A172 (cell line): ENCODE measurements at places on chromosomes 12 and 14. TPM values are rescaled to one million over a fixed set of nuclear protein-coding genes. Genes with fewer than 3 reads are reported as not detected.

DNA sequence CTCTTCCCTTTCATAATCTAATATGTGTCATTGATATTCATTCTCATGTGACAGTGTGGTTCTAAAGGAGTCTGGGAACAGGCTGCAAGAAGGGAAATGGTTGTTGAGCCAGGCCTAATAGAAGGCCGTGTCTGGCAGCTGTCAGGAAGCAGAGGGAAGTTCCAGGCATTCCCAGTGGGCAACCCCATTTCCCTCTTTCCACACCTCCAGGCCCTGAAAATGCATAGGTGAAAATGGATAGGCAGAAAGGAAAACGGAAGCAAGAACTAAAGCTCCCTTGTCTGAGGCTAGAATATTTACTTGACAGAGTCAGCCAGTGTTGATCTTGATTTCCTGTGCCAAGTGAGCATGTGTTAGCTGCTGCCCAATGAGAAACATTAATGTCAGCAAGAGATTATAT lies 97.7 kb downstream of the PPM1A start:
- no peak for DNase-seq

GRCh38 chr14:88002421-88003075 lies 2.4 kb upstream of the GPR65 start:
- DNase-seq = no peak

GRCh38 chr12:49899921-49900320 lies 3.8 kb downstream of the FAIM2 start:
- no peak for DNase-seq

- DNase-seq = no peak
Measured at GRCh38 chr12:12686925-12687324, 9.1 kb downstream of the GPR19 start.

DNA sequence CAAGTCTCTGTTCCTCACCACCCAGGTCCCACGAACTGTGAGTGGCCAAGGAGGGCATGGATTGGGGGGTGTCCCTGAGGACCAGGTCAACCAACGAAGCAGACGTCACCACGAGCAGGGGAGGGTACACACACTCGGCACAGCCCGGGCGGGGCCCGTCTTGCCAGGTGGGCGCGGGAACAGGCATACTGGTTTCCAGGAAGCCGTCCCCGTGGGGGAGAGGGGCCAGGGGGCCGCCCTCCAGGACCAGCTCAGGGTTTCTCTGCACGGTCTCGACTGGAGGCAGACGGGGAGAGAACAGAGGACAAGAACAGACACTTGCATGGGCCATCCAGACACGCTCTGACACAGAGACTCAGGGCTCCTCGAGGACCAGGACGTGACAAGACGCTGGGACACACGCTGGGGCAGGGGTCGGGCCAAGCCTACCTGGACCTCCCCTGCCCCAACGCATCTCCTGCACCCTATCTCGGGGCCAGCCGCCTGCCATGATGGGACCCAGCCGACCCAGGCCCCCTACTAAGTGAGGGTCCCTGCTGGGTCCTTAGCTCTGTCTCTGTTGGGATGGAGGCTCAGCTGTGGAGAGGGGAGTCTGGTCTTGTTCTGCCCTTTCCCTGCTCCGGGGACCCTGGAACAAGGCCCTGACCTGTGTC lies 11.3 kb downstream of the ARL6IP4 start:
- no peak for DNase-seq

- no peak for DNase-seq
Measured at GRCh38 chr12:28082096-28082495, 108.2 kb upstream of the CCDC91 start.

GRCh38 chr12:92396647-92397252 lies 251.1 kb upstream of the BTG1 start:
- DNase-seq = peak; percentile 31

DNA sequence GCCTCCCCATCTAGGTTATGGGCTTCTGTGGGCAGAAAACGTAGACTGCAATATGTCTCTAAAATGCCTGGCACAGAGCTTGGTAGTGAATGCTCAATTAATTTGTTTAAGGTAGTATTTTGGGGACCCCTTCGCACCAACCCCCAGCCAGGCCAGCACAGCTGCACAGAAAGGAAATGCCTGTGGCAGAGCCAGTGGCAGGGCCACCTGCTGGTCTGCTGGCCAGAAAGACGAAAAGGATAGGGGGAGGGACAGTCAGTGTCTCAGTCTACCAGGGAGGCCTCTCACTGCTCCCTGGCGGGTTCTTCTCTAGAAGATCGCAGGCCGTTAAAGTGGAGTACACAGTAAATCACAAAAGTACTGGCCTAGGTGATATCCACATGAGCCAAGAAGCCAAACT lies 3.5 kb downstream of the RAB15 start:
- DNase-seq = peak; percentile 55

GRCh38 chr14:96100161-96101064 lies 61.3 kb downstream of the C14orf132 start:
- peak; percentile 62 for DNase-seq

DNA sequence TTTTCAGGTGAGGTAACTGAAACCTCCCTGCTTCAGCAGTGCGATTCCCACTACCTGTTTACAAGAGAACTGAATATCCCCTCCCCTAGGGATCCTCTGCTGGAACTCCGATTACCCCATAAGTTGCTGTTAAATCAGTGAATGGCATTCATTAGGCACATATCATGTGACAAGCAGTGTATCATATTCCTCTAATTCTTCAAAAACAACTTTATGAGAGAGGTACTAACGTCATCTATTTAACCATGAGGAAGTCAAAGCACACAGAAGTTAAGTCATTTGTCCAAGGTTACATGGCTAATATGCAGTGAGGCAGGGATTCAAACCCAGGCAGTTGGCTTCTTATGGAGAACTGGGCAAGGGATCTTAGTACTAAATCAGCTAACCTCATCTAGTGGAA lies 43.9 kb upstream of the PCED1B start:
- DNase-seq = no peak

- DNase-seq = peak; percentile 42
Measured at GRCh38 chr14:35155962-35156361, 33.6 kb downstream of the PRORP start.

DNA sequence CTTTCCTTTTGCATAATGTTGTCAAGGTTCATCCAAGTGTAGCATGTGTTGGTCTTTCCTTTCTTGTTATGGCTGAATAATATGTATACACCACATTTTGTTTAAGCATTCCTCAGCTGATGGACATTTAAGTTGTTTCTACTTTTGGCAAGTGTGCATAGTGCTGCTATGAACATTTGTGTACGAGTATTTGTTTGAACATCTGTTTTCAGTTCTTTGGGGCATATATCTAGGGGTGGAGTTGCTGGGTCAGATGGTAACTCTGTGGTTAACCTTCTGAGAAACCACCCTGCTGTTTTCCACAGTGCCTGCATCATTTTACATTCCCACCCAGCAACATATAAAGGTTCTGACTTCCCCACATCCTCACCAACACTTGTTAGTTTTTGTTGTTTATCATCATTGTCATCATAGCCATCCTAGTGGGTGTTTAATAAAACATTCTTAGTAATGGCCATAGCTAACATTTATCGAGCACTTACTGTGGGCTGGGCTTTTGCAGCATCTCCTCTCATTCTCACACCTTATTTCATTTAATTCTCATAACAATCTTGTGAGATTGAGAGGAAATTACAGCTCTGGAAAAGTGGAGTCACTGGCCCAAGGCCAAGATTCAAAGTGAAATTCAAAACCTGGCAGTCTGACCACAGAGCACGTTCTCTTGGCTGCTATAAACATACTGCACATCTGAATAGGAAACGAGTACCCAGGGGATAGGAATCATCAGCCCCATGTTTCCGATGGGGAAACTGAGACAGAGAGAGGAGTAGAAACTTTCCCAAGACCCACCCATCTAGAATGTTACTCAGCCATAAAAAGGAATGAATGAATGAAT lies 193.6 kb downstream of the KSR2 start:
- DNase-seq = no peak

DNA sequence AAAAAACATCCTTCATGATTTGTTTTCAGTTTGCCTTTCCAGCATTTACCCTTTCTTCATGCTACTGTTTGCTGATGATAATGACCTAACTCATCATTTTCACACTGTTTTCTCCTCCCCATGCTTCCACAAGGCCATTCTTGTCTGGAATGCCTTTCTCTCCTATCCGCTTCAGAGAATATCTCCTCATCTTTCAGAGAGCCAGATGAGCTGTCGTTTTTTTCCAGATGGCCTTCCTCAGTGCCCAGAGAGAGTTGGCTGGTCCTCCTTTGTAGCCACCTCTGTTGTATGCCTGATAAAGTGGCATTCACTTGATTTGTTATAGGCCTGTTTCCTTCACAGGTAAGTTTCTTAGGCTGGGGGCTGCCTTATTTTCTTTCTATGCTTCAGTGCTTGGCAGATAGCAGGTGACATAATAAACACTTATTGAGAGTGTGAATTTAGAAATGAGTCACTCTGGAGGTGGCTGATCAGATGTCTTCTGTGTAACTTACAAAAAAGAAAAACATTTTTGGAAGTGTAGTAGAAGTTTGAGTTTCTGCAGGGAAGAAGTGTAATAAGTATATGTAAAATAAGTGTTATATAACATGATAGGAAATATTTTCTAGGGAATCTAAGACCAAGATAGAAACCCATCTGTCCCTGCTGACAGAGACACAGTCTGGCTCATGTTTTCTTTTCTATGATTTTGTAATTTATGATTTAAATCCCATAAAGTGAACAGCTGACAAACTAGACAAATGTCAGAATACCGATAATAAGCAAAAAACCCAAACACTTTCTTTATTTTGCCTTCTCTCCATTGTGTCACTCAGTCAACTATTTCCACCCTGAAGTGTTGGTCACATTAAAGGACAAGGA lies 174.5 kb downstream of the DACT1 start:
- no peak for DNase-seq

GRCh38 chr12:19390051-19390598 lies 49.2 kb upstream of the AEBP2 start:
- DNase-seq = no peak

DNA sequence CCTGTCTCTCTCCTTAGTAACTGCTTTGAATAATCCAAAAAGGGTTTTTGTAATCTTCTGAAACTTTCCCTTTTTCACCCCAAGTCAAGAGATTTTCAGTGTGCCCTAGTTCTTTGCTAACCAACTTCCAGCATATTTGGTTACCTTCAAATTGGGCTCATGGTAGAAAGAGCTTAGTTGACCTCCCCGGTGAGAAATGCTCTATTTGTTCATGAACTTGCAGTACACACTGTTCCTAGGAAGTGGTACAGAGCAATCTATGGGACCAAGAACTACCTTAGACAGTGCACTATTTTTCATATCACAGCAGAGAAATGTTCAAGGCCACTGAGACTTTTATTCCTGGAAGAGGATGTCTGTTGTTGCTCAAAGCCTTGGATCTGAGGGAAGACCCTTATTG lies 1.7 kb downstream of the USP5 start:
- DNase-seq = no peak

DNA sequence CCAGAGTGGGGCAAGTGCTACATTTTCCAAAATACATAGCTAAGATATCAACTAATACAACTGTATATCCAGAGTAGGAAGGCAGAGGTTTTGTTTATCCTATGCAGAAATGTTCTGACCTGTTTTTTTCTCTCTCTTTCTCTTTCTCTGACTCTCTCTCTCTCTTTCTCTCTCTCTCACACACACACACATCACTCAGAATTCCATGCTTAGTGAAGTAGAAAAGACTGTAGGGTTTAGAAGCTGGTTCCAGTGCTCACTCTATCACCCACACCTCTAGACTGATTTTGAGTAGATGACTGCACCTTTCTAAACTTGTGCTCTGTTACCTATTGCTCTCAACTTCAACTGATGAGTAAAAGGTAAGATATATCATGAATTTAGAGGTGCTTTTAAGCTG lies 356.7 kb downstream of the LRIG3 start:
- no peak for DNase-seq

- DNase-seq = no peak
Measured at GRCh38 chr12:74722709-74723108, 185.1 kb downstream of the ATXN7L3B start.

- peak; percentile 11 for DNase-seq
Measured at GRCh38 chr12:77615332-77615731, 215.4 kb upstream of the NAV3 start.

GRCh38 chr12:79973801-79974200 lies 38.9 kb upstream of the PPP1R12A start:
- DNase-seq = no peak

- no peak for DNase-seq
Measured at GRCh38 chr14:85867450-85867849, 337.5 kb downstream of the FLRT2 start.

The KCNA5 gene
- total RNA-seq = not detected in 2 replicates

The KRT79 gene
- total RNA-seq = 0.26 and 0.33 TPM in 2 replicates

The PLBD1 gene
- total RNA-seq = not detected in 2 replicates

The PYGL gene
- total RNA-seq = 52.9 and 61.2 TPM in 2 replicates

The PLEKHH1 gene
- 1.3 and 5.0 TPM in 2 replicates for total RNA-seq

The SRRM4 gene
- not detected in 2 replicates for total RNA-seq

The LTA4H gene
- 87.0 and 92.3 TPM in 2 replicates for total RNA-seq

The ACACB gene
- 3.2 and 5.7 TPM in 2 replicates for total RNA-seq

The AVPR1A gene
- total RNA-seq = 0.07 TPM in 1 of 2 replicates, not detected in the other

The KRT74 gene
- 0.43 TPM in 1 of 2 replicates, not detected in the other for total RNA-seq

The GPR132 gene
- total RNA-seq = 0.19 TPM in 1 of 2 replicates, not detected in the other

The KRT5 gene
- total RNA-seq = 1.1 and 1.4 TPM in 2 replicates

The TUNAR gene
- not detected in 2 replicates for total RNA-seq
